ENCODE measurements at places on chromosomes 7 and 10.

DNA sequence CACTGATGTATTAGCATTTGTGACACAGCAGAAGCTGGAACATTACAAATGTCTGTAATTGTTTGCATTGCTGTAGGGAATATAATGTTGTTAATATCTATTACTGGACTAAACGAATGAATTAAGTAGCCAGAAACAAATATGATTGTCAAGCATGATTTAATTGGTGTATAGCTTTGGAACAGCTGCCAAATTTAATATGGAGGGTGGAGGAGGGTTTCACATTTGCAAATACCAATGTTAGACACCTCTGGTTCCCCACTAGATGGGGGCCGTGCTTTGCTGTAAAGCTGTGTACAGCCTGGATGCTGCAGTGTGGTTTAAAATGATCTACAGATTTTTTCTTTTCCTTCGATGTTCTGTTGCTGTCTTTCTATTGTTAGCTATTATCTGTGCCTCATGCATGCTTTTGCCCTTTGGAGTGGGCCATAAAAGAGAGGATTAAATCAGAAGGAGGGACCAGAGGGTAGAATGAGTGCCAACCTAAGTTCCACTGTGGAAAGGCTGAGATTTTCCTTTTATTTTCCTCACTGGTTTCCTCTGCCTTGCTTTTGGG lies 23.1 kb downstream of the DNAJB9 start:
- no peak for DNase-seq

DNA sequence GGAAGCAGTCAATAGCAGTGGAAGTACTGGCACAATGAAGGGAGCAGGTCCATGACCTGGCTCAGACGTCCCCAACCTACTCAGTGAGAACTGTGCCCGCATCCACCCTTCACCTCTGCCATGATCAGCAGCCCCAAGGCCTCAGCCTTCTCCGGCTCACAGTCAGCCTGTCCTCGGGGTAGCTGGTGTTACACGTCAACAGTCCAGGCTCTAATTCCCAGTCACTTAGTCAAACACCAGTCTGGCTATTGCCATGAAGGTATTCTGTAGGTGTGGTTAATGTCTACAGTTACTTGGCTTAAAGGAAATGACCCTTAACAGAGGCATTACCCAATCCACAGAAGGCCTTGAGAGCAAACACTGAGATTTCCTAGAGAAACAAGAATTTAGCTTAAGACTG lies 49.1 kb downstream of the GRB10 start:
- no peak for DNase-seq

DNA sequence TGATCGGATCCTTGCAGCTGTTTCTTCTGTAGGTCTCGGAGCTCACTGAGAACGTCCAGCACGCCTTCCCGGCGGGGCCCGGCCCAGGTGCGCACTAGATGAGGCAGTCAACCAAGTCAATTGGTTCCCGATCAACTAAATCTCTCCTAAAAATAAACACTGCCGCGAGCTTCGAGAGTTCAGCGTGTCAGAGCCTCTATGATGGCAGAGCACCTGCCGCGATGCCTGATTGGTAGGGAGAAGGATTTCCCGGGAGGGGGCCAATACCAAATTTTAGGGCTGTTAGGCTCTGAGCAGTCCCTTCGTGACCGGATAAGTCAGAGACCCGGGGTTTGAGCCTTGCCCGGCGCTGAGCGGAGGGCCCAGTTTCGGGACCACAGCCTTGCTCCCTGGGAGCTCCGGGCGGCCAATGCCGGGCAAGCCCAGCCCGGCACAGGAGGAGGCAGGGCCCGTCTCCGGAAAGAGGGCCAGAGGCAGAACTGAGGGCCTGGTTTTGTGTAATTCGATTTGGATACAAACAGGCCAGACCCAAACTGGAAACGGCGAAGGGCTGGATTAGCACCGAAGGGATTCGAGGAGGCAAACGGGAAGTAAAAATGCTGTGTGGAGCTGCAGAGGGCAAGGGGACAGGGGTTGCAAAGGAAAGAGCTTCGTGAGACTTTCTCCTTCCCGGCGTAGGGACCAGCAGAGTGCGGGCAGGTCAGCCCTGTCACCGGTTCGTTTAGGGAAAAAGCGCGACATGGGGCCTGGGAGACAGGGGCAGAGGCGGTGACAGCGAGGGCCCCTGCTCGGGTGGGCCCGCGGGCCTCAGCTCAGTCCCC lies 569 bp downstream of the SLC26A5 start:
- DNase-seq: peak; percentile 11

GRCh38 chr10:103699611-103700435 lies 155.6 kb downstream of the SH3PXD2A start:
- no peak for DNase-seq

DNA sequence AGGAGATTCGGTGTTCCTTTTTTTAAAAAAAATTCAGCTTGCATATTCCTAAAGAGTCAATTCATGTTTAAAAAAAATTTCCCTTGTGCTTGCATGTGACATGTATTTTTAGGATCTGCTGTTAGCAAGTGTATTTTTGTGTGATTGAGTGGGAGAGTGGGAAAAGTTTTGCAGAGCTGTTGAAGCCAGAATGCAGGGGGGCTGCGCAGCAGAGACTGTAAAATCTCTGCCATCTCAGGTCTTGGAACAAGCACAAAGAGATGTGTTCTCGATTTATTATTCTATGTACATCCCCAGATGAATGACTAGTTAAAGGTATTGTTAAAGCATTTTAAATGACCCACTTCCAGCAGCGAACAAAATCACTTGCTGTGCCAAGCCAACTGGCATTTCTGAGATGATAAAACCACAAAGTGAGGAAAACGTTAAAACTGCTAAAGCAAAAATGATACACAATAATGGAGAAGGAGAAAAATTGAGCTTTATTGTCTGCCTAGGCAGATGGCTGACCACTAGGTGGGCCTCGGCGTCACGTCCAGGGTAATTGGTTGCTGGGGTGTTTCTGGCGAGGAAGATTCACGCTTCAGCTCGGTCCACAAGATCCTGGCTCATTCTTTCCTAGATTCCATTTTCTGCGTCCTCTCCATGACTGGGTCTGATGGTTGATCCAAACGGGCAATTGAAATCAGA lies 67.0 kb upstream of the ATRNL1 start:
- no peak for DNase-seq

DNA sequence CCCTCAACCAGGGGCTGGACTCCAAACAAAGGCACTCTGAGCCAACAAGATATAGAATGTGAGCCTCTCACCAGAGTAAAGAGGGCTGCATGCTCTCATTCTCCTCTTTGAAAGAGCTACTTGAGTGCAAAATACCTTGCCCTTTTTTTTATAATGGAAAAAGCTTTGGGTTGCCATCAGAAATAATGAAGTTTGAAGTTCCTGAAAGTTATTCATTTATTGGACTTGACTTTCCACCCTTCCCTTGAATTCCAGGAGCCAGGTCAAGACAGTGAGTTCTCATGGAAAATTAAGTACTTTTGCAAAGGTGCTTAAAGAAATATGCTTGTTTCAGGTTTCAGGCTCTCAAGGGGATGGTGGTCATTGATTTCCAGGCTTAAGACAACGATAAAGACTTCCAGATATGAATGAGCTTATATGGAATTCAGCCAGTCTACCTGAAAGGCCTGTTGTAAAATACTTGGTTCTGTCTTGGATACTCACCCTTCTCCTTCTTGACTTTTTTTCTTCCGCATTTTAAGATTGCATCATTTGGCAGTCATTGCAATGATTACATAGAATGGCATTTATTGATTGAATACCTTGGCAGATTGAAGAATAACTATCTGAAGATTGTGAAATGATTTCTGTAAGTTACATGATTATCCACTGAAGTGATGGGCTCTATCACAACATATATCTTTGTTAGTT lies 696.4 kb downstream of the INHBA start:
- no peak for DNase-seq

DNA sequence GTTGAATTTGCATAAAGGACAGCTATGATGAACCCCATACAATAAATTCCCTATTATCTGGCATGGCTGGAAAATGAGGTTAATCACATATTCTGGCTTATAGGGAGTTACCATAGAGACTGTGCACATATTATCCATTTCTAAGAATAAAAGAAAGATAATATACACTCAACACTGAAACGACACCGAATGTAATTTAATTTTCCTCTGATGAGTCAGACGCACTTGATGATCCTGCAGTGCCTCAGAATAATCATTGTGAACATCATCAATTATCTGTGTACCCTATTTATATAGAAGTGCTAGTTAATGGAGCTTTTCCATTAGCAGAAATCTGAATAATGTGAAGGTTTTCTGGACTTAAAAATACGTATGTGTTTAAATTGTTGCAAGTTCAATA lies 60.2 kb downstream of the SGCE start:
- no peak for DNase-seq

DNA sequence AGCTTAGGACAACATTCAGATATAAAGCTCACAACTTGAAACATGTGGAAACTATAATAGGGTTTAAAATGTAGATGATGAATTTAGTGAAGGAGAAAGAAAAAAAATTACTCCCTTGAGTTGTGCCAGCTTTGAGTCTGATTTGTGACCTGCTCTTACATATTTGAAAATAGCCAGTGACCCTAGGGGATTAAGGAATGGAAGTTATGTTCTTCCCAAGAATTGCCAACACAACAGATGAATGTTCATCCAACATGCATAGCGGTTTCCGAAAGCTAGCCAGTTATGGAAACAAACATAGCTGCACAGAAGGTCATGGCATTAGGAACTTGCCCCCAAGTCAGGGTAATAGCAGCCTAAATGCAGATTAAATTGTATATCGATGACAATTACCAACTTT lies 10.8 kb downstream of the TMEM196 start:
- DNase-seq: no peak

GRCh38 chr7:44713680-44714335 lies 34.8 kb upstream of the ZMIZ2 start:
- DNase-seq: no peak

GRCh38 chr10:100645613-100646392 lies 99.6 kb upstream of the PAX2 start:
- no peak for DNase-seq

GRCh38 chr7:118053353-118053752 lies 130.6 kb upstream of the LSM8 start:
- no peak for DNase-seq

All from GM06990 (cell line).